ENCODE measurements at places on chromosomes 16 and 17.
A peak's percentile ranks its signal among the peaks of the same experiment; 100 is the strongest.

GRCh38 chr17:28733346-28733745 is 4.8 kb downstream of the NEK8 start:
- DNase-seq: no peak

DNA sequence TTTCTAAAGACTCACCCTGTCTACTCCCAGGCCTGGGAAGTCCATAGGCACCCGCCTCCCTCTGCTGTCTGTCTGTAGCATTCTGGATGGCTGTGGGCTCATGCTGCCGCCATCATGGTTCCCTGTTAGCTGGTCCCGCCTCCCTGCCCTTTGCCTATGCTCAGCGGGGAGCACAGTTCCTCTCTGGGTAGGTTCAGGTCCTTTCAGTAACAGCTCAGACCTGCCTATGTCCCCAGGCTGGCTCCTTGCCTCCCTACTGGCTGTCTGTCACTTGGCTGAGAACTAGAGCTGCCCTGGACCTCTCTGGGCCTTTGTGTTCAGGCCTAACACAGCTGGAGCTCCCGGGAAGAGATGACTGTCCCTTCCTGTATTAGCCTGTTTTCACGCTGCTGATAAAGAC is 317.9 kb downstream of the SNX29 start:
- no peak for DNase-seq

DNA sequence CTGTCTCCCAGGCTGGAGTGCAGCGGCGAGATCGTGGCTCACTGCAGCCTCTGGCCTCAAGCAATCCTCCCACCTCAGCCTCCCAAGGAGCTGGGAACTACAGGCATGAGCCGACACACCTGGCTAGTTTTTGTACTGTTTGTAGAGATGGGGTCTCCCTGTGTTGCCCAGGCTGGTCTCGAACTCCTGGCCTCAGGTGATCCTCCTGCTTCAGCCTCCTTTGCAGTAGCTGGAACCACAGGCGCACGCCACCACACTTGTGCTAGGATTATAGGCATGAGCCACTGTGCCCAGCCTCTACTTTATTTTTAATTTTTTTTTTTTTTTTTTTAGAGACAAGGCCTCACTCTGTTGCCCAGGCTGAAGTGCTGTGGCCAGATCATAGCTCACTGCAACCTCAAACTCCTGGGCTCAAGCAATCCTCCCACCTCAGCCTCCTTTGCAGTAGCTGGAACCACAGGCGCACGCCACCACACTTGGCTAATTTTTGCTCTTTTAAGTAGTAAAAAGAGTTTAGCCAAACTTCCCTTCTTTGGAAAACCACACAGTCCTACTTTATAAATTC is 4.4 kb downstream of the NTAN1 start:
- DNase-seq: no peak

GRCh38 chr16:71794943-71795342 is 13.7 kb downstream of the AP1G1 start:
- DNase-seq: no peak

DNA sequence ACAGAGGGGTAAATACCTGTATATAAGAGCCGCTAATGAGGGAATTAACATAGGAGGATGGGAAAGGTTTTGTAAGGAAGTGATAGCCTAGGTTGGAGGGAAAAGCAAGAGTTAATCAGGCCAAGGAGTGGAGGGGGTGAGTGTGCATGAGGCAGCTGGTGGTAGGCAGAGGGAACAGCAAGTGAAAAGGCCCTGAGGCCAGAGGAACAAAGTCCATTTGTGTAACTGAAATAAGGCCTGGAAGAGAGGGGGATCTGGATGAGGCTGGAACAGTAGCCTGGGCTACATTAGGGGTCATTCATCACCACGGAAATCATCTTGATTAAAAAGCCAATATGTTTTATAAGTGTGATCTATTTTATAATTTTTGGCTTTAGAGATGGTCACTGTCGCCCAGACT is 45.7 kb downstream of the FZD2 start:
- no peak for DNase-seq

DNA sequence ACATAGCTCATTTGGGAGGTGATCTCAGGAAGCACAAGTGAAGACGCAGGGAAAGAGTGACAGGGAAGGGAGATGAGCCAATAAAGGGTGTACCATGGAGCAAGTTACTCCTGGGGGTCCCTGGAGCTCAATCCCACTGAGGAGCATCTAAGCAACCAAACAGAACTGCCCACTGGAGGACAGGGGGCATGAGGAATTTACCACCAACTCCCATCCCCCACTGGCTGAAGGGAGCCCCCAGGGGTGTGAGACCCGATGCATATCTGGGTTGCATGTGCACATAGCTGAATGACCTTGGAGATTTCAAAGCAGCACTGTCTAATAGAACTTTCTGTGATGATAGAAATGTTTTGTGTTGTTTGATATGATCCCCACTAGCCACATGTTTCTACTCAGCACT is 29.6 kb downstream of the C16orf82 start:
- DNase-seq: peak; percentile 30

DNA sequence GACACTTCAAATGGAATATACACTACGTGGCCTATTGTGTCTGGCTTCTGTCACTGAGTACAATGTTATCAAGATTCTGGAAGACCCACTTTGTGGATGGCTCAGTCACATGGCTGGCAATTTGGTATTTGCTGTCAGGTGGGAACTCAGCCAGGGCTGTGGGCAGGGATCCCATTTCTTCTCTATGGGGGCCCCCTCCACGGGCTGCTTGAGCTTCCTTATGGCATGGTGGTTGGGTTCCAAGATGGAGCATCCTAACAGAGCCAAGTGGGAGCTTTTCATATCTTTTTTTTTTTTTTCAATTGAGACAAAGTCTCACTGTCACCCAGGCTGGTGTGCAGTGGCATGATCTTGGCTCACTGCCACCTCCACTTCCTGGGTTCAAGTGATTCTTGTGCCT is 18.0 kb upstream of the CEP20 start:
- DNase-seq: no peak

All from sciatic nerve (tissue), 2 donors.